ENCODE measurements at places on chromosomes 4 and X. TPM values are rescaled to one million over a fixed set of nuclear protein-coding genes. Genes with fewer than 3 reads are reported as not detected.
A peak's percentile ranks its signal among the peaks of the same experiment; 100 is the strongest.

The LRIT3 gene
- total RNA-seq, result not detected

- H3K27ac ChIP-seq, result peak overlapping the region; percentile 55
- peaks cover 32% of the 10 kb centered on the region for H3K4me1 ChIP-seq
- no peaks in the 10 kb centered on the region for H3K36me3 ChIP-seq
- peak; percentile 34 for DNase-seq
- H3K4me3 ChIP-seq, result peak overlapping the region; percentile 53
Observed at GRCh38 chrX:107632346-107632745, 4.0 kb downstream of the PRPS1 start.

The DCAF12L1 gene
- total RNA-seq, result not detected

GRCh38 chrX:132193872-132194574 lies 25.2 kb downstream of the RAP2C start:
- H3K27ac ChIP-seq, result no peak overlapping the region
- H3K4me3 ChIP-seq, result no peak overlapping the region
- no peak for DNase-seq
- H3K36me3 ChIP-seq, result no peaks in the 10 kb centered on the region

DNA sequence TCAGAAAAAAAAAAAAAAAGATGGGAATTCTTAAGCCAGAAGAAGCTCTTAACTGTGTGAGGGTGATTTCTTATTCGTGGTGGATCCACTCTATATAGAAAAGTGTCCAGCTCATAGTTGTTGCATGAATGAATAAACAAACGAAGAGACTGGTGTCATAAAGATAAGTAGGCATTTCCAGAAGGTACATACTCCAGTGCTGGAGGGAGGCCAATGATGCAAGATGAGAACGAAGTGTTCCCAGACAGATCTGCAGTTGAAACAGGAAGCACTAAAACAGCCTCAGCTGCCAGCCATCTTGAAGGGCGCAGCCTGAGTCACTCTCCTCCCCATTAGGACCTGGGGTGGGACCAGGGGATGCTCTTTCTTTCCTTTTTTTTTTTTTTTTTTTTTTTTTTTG lies 47.4 kb upstream of the HOPX start:
- no peaks in the 10 kb centered on the region for H3K36me3 ChIP-seq
- peaks cover 11% of the 10 kb centered on the region for H3K27me3 ChIP-seq
- peaks cover 9% of the 10 kb centered on the region for H3K4me1 ChIP-seq
- no peak overlapping the region for H3K27ac ChIP-seq
- peak; percentile 64 for DNase-seq

DNA sequence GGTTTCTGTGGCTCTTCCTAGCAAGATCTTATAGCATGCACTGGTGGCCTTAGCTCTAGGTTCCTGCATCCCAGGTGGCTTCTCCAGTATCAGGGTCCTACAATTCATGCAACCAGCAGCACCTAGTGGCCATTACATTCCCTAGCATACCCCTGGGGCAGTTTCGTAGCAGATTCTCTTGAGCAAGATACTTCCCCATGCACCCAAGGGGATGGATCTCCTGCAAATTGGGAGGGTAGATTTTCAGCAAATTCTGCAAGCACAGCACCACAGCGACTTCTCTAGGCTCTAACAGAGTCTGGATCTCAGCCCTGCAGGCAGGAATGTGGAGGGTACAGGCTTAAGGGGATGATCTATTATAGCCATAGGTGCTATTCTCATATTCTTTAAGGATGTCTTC lies 13.1 kb upstream of the SLC9B1 start:
- no peaks in the 10 kb centered on the region for H3K4me1 ChIP-seq
- H3K4me3 ChIP-seq, result no peak overlapping the region
- H3K27ac ChIP-seq, result no peak overlapping the region
- no peaks in the 10 kb centered on the region for H3K27me3 ChIP-seq
- DNase-seq, result peak; percentile 28

- DNase-seq, result no peak
- peaks cover 18% of the 10 kb centered on the region for H3K36me3 ChIP-seq
- no peak overlapping the region for H3K4me3 ChIP-seq
- peak overlapping the region; percentile 71 for H3K27ac ChIP-seq
Observed at GRCh38 chrX:45527834-45528233, 327.2 kb upstream of the DIPK2B start.

DNA sequence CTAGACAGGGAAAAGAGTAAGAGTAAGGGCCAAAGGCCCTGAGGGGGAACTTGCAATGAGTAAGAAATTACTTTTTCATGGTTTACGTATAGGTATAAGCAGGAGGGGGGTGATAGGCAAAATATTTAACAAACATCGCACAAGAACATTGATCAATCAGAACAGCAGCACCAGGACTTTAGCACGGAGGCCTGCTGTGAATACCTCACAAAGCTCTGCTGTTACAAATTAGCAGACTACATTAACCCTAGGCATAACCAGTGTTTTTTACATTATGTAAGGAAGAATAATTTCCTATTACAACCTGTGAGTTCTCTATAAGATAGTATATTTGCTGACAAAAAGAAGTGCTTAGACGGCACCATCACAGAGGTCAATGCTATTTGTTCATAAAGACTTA lies 44.9 kb downstream of the PPARGC1A start:
- DNase-seq, result no peak
- no peaks in the 10 kb centered on the region for H3K4me1 ChIP-seq
- no peak overlapping the region for H3K4me3 ChIP-seq
- no peaks in the 10 kb centered on the region for H3K36me3 ChIP-seq

DNA sequence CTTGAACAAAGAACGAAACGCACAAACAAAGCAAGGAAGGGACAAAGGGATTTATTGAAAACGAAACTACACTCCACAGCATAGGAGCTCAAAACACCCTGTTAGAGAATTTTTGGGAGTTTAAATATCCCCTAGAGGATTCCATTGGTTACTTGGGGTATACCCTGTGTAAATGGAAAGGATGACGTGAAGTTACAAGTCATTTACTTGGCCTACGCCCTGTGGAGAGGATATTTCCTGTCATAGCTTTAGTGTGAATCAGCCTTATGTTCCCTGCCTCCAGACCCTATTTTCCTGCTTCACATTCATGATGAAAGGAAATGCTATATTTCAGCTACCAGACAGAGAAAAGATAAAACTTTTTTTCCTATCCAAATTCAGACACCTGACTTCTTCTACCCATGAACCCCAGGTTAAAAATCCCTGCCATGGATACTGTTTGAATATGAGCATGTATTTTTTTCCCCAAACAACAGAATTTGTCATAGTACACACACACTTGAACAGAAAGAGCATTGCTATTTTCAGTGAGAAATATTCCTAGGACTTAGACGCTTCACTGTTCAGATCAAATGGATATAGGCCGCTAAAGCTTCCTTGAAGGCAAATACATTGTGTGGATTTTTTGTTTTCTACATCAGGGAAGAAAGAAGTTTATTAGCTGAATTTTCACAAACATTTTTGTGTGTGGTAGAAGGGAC lies 20.4 kb downstream of the PIN4 start:
- H3K4me1 ChIP-seq, result peaks cover 12% of the 10 kb centered on the region
- H3K27ac ChIP-seq, result peak overlapping the region; percentile 94
- H3K4me3 ChIP-seq, result peak overlapping the region; percentile 60
- H3K36me3 ChIP-seq, result peaks cover 7% of the 10 kb centered on the region
- H3K27me3 ChIP-seq, result no peaks in the 10 kb centered on the region

DNA sequence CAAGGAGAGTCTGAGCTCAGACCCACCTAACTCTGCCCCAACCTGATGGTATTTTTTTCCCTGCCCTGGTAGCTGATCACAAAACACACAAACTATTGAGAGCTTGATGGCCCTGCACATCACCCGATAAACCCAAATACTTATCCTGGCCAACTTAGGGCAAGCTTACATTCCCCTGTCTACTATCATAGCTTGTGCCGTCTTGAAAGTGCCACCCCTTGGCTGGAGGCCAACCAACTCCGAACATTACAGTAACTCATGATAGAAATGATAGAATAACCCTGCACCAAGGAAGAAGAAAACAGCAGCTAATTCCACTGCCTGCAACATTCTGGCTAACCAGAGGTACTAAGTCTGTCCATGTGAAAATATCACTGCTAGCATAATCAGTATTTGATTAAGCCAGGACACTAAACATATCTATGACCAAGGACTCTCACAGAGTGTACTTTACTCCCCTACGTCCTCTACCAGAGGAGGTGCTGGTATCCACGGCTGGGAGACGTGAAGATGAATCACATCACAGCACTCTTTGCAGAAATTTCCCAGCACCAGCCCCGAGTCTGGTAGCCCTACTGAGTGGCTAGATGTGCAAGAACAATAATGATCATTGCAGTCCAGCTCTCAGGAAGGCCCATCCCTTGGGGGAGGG lies 8.9 kb downstream of the STBD1 start:
- peaks cover 4% of the 10 kb centered on the region for H3K36me3 ChIP-seq
- peaks cover 11% of the 10 kb centered on the region for H3K27me3 ChIP-seq
- H3K27ac ChIP-seq, result no peak overlapping the region
- DNase-seq, result no peak
- H3K4me3 ChIP-seq, result no peak overlapping the region

GRCh38 chr4:127155116-127155515 lies 477.6 kb upstream of the INTU start:
- H3K27me3 ChIP-seq, result no peaks in the 10 kb centered on the region
- no peak for DNase-seq
- no peaks in the 10 kb centered on the region for H3K36me3 ChIP-seq
- no peaks in the 10 kb centered on the region for H3K4me1 ChIP-seq

The PDZD4 gene
- total RNA-seq, result not detected

The ZBTB49 gene
- total RNA-seq, result 3.0 TPM

GRCh38 chrX:48196745-48197201 lies at the start of gene SSX5:
TSS of gene SSX5 (minus strand) at chrX:48196795. CDS start at chrX:48195358, 1,437 bp downstream.
- H3K4me3 ChIP-seq, result no peak within 1 kb of the TSS
- no peaks in the 10 kb centered on the region for H3K36me3 ChIP-seq
- DNase-seq, result no peak
- H3K4me1 ChIP-seq, result no peaks in the 10 kb centered on the region
- peaks cover 5% of the 10 kb centered on the region for H3K27me3 ChIP-seq

GRCh38 chrX:32016195-32016594 lies 944.4 kb upstream of the FTHL17 start:
- no peaks in the 10 kb centered on the region for H3K36me3 ChIP-seq
- no peaks in the 10 kb centered on the region for H3K27me3 ChIP-seq
- no peak overlapping the region for H3K27ac ChIP-seq
- H3K4me3 ChIP-seq, result no peak overlapping the region
- DNase-seq, result no peak
- no peaks in the 10 kb centered on the region for H3K4me1 ChIP-seq

DNA sequence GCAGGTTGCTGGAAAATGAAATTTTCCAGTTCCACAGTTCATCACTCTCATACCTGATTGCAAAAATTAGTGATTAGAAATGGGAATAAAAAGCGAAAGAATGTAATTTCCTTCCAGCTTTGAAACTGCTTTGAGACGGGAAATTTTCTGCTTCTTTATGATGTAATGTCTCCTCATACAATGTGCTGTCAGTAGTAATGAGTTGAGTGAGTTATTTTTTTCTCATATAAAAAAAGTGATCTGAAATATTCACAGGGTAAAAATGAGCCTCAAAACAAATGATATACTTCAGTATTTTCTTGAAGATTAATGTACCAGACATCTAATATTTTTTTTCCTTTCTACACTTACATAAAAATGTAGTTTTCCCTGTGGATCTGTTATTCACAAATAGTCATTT lies 179.1 kb upstream of the FAT4 start:
- no peaks in the 10 kb centered on the region for H3K27me3 ChIP-seq
- H3K4me3 ChIP-seq, result no peak overlapping the region

DNA sequence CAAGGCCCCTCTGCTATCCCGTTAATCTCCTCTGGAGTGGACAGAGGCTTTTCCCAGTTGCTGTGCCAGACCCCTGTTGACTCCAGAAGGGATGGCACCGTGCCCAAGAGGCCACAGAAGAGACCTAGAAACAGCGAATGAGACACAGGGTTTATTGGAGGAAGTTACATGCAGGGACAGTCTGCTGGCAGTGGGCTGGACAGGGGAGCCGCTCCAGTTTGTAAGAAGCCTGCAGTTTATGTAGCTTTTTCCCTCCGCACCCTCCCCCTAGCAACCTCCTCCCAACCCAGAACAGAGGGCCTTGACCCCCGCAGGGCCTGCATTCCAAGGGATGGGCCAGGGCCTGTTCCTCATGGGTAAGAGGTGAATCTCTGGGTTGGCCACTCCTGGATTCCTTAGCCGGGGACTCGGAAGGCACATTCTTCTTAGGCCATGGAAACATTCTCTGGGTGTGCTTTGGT lies 216.8 kb upstream of the PSAPL1 start:
- no peak for DNase-seq
- no peak overlapping the region for H3K4me3 ChIP-seq
- peaks cover 6% of the 10 kb centered on the region for H3K27me3 ChIP-seq
- H3K36me3 ChIP-seq, result peaks cover 5% of the 10 kb centered on the region
- H3K27ac ChIP-seq, result peak overlapping the region; percentile 67

The POLR2B gene
- total RNA-seq, result 83.1 TPM

The ETDA gene
- total RNA-seq, result not detected

The DGAT2L6 gene
- not detected for total RNA-seq

The TMEM31 gene
- total RNA-seq, result not detected

The ING2 gene
- 11.8 TPM for total RNA-seq
